ENCODE measurements at places on chromosomes 16 and 17.
A peak's percentile ranks its signal among the peaks of the same experiment; 100 is the strongest.

DNA sequence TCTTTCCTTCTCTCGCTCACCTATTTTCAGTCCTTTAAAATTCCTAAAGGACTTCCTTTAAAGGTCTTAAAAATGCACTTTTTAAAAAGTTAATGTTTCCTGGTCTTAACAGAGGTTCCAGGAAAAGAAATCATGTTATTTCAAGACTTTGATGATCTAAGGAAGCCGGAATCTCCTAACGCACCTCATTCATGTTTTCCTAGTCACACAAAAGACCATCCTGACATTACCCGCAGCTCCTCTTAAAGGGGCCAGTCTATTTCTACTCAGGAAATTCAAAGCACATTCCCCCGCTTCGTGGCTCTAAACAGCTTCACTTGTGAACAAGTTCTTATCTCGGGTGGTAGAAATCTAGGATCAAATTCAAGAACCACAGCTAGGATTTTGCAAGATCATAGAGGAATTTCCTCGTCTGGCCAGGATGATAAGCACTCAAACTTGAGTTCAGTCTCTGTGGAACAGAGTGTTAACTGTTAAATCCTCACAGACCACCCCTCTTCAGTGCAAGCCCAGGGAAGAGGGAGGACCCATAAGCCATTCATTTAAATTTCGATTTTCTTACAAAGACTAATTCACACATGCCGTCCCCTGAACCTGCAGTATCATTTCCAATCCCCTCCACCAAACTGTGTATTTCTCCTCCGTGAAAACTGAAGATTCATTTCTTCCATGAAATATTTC is 137.1 kb upstream of the AXIN2 start:
- DNase-seq, result no peak

DNA sequence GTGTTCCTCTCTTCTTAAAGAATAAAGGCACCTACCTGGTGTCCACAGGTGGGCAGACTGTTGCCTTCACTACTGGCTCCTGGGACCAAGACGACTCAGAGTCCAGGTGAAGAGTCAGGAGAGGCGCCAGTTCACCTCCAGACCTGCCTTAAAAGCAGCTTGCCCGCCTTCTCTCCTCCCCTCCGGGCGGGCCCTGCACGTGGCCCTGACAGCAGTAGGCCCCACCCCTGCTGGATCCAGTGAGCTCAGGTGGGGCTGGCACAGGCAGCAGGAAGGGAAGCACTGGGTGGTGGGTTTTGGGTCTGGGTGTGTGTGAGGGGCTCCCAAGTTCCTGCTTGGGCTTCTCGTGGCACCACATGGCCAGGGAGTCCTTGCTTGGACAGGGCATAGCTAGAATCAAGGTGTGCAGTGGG is at the start of gene TNS4:
TNS4 (minus strand) TSS at position 125 of the 413 bp plus-strand sequence. CDS start 5,198 bp downstream, outside the sequence.
- peak; percentile 94 for DNase-seq

- DNase-seq, result no peak
These were observed 28.0 kb downstream of the NFATC3 start for GRCh38 chr16:68113059-68113761.

- DNase-seq, result no peak
These were observed 772.1 kb upstream of the RBFOX1 start for GRCh38 chr16:6560306-6561100.

GRCh38 chr17:7611635-7612293 is 2.9 kb downstream of the FXR2 start:
- no peak for DNase-seq

DNA sequence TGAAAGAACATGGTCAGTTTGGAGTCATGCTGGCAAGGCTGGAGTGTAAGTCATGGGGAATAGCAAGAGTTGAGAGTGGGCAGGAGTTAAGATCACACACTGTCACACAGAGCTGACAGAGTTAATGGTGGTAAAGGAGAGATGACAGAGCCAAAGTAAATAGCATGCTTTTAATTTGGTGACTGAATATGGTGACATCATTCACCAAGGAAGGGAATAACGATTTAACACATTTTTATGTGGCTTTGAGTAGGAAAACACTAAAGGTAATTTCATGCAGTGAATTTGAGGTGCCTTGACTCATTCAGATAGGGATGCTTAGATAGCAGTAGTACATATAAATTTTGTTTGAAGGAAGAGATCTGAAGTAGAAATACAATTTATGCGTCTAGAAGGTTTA is 42.1 kb downstream of the SYNRG start:
- no peak for DNase-seq

- DNase-seq, result no peak
These were observed 30.7 kb upstream of the ARHGAP17 start for GRCh38 chr16:25045696-25046381.

DNA sequence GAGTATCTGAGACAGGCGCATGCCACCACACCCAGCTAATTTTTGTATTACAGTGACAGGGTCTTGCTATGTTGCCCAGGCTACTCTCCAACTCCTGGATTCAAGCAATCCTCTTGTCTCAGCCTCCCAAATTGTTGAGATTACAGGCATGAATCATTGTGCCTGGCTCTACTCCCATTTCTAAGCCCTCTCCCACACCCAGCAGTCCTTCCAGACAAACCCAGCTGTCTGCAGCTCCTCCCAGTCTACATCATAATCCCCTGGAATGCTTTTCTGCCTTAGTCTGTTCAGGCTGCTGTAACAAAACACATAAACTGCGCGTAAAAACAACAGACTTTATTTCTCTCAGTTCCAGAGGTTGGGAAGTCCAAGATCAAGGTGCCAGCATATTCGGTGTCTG is 144.5 kb downstream of the GRIN2A start:
- DNase-seq, result no peak

GRCh38 chr17:4358154-4358553 is 8.3 kb downstream of the UBE2G1 start:
- no peak for DNase-seq

GRCh38 chr16:57867000-57867561 is 64.8 kb upstream of the KIFC3 start:
- no peak for DNase-seq

GRCh38 chr17:82872591-82873520 is 33.0 kb upstream of the ZNF750 start:
- DNase-seq, result no peak

DNA sequence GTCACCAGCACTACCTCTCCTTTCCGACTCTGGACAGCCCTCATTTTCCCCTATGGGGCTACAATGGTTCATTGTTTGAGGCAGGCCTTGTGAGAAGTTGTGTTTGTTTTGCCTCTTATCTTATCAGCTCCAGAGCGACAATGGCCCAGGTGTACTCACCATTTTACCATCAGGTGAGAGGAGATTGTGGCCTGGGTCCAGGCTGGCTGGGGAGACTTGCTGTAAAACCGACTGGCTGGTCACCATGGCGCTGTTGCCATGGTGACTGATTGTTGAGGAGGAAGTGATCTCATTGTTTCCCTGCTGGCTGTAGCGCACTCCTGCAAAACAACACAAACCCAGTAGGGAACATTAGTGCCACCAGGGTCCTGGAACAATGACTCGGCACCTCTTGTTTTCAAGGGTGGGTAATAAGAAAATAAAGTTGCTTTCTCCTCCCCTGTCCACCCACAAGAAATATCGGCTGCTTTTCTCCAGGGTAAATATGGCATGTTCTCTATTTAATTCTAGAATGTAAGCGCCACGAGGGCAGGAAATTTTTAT is 34.4 kb downstream of the HNF1B start:
- no peak for DNase-seq

- DNase-seq, result no peak
These were observed 857 bp downstream of the GOT2 start for GRCh38 chr16:58733248-58733670.

- no peak for DNase-seq
These were observed 4.5 kb upstream of the KIF2B start for GRCh38 chr17:53818271-53818670.

- DNase-seq, result no peak
These were observed 25.9 kb upstream of the FAAP100 start for GRCh38 chr17:81578038-81578441.

GRCh38 chr17:5591966-5592365 is 7.7 kb upstream of the NLRP1 start:
- no peak for DNase-seq

- DNase-seq, result no peak
These were observed 69.2 kb downstream of the PRKCB start for GRCh38 chr16:23905027-23905426.

GRCh38 chr17:70527364-70527888 is 358.1 kb downstream of the KCNJ2 start:
- no peak for DNase-seq

- no peak for DNase-seq
These were observed 38.1 kb upstream of the METRNL start for GRCh38 chr17:83041305-83041704.

DNA sequence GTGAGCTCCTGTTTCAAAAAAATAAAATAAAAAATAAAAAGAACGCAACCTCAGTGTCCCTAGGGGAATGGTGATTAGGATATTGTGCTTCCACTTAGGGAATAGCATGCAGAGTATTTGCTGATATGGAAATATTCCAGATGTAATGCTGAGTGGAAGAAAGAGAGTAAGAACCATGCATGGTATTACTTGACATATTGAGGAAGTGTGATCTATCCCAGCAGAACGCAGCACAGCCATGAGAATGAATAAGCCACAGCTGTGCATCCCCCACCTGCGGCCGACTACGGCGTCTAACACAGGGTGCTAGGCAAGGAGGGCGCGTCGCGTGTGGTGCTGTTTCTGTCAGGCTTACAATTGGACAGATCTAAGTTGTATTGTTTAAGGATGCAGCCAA is 49.5 kb downstream of the FOXK2 start:
- no peak for DNase-seq

DNA sequence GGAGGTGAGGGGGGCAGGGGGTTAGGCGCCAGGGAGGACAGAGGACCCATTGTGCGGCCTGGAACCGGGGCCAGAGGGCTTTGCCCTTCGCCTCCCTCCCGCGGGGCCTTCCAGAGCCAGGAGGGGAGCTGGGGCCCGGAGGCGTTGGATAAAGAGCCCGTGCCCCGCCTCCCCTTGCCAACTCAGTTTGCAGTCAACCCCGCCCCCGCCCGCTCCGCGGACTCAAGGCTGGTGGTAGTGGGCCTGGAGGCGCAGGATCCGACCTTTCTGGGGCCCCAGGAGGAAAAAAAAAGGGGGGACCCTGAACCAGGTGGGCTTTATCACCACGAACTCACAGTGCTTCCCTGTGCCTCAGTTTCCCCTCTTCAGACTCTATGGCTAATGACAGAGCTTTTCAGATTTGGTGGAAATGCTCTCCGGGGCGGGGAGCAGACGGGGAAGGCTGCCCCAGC is 2.0 kb upstream of the SPHK1 start:
- peak; percentile 83 for DNase-seq

DNA sequence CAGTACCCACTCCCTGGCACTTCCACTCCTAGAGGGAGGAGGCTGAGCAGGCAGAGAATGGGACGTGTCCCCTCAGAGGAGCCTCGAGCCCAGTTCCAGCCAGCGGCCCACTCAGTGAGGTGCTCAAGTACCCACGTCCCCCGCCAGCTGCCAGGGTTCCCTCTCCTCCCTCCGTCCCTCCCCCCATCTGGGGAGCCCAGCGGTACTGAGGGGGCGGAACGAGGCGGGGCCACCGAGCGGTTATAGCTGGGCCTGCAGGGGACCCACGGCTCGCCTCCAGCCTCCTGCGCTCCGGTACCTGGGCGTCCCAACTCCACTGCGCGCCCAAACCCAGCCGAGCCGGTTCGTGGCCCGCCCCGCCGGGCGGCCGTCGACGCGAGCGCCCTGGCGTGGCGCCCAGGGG is at the start of gene NPW:
NPW (plus strand) TSS at position 268 of the 403 bp plus-strand sequence.
- no peak for DNase-seq

DNA sequence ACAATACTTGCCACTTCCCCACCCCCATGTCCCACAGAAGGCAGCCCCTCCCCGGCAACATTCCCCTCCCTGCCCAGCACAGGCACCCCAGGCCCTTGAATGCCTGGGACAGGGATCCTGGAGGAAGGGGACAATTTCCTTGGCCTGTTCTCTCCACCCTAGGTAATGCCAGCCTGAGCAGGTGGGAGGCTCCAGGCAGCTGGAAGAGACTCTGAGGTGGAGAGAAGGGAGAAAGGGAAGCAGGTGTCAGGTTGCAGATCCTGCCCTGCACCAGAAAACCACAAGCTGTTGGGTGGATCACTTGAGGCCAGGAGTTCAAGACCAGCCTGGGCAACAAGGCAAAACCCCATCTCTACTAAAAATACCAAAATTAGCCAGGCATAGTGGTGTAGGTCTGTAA is 8.9 kb downstream of the MPP2 start:
- DNase-seq, result no peak

- no peak for DNase-seq
These were observed 98.1 kb upstream of the CCL2 start for GRCh38 chr17:34156741-34157589.

GRCh38 chr17:70081885-70082284 is 6.9 kb downstream of the KCNJ16 start:
- DNase-seq, result no peak

DNA sequence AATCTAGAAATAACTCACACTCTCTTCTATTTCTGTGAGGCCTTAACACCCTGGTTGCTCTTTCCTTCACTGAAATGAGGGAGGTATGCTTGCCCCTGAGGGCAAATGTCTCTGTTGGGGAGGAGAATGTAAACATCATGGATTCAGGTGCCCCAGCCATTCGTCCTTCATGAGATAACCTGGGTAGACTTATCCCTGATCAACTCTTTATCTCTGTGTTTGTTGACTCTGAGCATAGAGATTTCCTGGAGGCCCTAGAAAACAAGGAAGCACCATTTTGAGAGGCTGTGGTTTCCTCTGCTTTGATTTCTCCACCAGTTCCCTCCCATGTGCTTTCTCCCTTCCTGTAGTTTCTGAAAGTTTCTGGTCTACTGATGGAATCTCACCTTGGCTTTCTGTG is 77.3 kb downstream of the PHKB start:
- DNase-seq, result no peak

DNA sequence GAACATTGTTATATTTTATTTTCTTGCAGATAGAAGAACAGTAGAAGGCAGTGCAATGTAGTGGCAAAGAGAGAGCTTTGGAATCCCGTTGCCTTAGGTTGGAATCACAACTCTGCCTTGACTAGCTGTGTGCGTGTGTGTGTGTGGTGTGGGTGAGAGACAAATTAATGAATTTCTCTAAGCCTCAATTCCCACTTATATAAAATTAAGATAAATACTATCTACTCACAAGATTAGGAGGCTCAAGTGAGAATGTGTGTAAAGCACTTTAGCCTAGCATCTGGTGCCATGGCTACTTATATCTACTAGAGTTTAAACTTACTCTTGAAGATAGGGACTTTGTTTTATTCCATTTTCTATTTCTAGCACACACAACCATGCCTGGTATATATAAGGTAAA is 12.8 kb downstream of the CPD start:
- DNase-seq, result no peak

DNA sequence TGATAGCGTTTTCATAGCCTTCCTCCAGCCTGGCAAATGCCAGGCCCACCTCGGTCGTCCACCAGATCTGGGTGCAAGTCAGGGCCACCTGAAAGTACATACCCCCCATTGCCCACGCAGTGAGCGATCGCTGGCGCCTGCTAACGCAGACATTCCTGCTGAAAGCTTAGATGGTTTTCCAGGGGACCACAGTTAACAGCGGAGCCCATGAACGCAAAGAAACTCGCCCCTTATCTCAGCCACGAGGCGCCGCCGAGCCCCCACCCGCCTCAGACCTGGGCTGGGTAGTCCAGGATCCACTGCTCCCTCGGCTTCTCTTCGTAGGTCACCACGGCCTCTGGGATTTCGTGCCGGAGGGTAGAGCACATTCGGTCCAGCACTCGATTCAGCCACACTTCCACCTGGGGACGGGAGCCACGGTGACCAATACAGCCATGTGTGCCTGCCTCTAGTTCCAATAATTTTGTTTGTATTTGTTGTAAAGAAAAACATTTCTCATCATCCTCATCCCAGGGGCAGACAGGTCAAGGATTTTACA is 74.5 kb downstream of the DNAH17 start:
- no peak for DNase-seq

- DNase-seq, result no peak
These were observed 48.0 kb upstream of the NDRG4 start for GRCh38 chr16:58451945-58452401.

Data from RWPE2 (cell line).